Stomach (tissue), 19 donors: ENCODE measurements at places on chromosomes 1 and 21. TPM values are rescaled to one million over a fixed set of nuclear protein-coding genes. Genes with fewer than 3 reads are reported as not detected.

GRCh38 chr21:15688016-15688415 is 41.8 kb upstream of the USP25 start:
- no peaks in the 10 kb centered on the region for H3K36me3 ChIP-seq
- DNase-seq = no peak
- no peak overlapping the region for H3K27ac ChIP-seq
- no peaks in the 10 kb centered on the region for H3K27me3 ChIP-seq

GRCh38 chr1:3668585-3669300 is 16.4 kb downstream of the TP73 start:
- H3K4me1 ChIP-seq = peaks cover 18% of the 10 kb centered on the region
- H3K27me3 ChIP-seq = peaks cover 8% of the 10 kb centered on the region
- no peak overlapping the region for H3K4me3 ChIP-seq
- H3K36me3 ChIP-seq = no peaks in the 10 kb centered on the region
- no peak overlapping the region for H3K27ac ChIP-seq

- H3K4me3 ChIP-seq = no peak overlapping the region
- H3K27ac ChIP-seq = no peak overlapping the region
- no peaks in the 10 kb centered on the region for H3K27me3 ChIP-seq
- H3K4me1 ChIP-seq = no peaks in the 10 kb centered on the region
Observed at GRCh38 chr1:151524736-151525135, 13.5 kb downstream of the CGN start.

GRCh38 chr1:9910076-9910422 is at the start of gene CTNNBIP1:
TSS of gene CTNNBIP1 (minus strand) at chr1:9910269. CDS start at chr1:9872064, 38,205 bp downstream.
- no peaks in the 10 kb centered on the region for H3K36me3 ChIP-seq
- H3K4me1 ChIP-seq = peaks cover 36% of the 10 kb centered on the region
- H3K27ac ChIP-seq = peak within 1 kb of the TSS; percentile 92
- H3K4me3 ChIP-seq = peak within 1 kb of the TSS; percentile 75
- DNase-seq = no peak

CLEC20A gene
- total RNA-seq = not detected

- H3K4me1 ChIP-seq = no peaks in the 10 kb centered on the region
- no peaks in the 10 kb centered on the region for H3K27me3 ChIP-seq
- DNase-seq = no peak
- H3K4me3 ChIP-seq = no peak overlapping the region
- no peak overlapping the region for H3K27ac ChIP-seq
- no peaks in the 10 kb centered on the region for H3K36me3 ChIP-seq
Observed at GRCh38 chr1:119385650-119386049, 17.1 kb downstream of the HAO2 start.

- no peaks in the 10 kb centered on the region for H3K4me1 ChIP-seq
- H3K4me3 ChIP-seq = no peak overlapping the region
Observed at GRCh38 chr21:43299441-43300277, 127.3 kb downstream of the SIK1 start.

DNA sequence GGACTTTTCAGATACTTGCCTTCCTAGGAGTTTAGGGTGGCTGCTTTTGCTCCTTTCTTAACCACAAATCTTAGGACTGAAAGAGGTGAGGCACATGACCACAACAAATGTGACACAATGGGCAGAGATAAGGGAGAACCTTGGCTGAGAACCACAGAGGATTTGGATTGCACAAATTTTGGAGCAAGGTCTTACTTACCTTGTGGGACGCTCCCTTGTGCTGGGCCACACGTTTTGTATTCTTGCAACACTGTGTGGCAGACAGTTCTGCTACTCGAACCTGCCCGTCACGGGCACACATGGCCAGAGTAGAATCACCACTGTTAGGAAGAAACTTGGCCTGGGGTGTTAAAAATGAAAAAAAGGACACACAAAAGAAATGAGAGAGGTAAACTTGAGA is 23.9 kb downstream of the DCAF8 start:
- no peak overlapping the region for H3K4me3 ChIP-seq
- no peaks in the 10 kb centered on the region for H3K27me3 ChIP-seq
- H3K27ac ChIP-seq = no peak overlapping the region
- peaks cover 98% of the 10 kb centered on the region for H3K36me3 ChIP-seq

SPATA6 gene
- total RNA-seq = 59.1 TPM

PIGR gene
- total RNA-seq = 3,112 TPM

AIRE gene
- total RNA-seq = not detected

GRCh38 chr1:2448098-2448445 is 28.0 kb upstream of the PLCH2 start:
- peaks cover 4% of the 10 kb centered on the region for H3K27me3 ChIP-seq
- peaks cover 11% of the 10 kb centered on the region for H3K4me1 ChIP-seq
- DNase-seq = no peak
- H3K4me3 ChIP-seq = no peak overlapping the region
- H3K36me3 ChIP-seq = no peaks in the 10 kb centered on the region
- H3K27ac ChIP-seq = no peak overlapping the region

MYCBP gene
- total RNA-seq = 2.2 TPM

- no peak overlapping the region for H3K4me3 ChIP-seq
- H3K4me1 ChIP-seq = peaks cover 7% of the 10 kb centered on the region
- H3K36me3 ChIP-seq = no peaks in the 10 kb centered on the region
- H3K27ac ChIP-seq = no peak overlapping the region
- peaks cover 19% of the 10 kb centered on the region for H3K27me3 ChIP-seq
Observed at GRCh38 chr1:53409695-53410094, 49.5 kb upstream of the DMRTB1 start.

GRCh38 chr1:40640314-40641076 is 25.0 kb downstream of the RIMS3 start:
- peaks cover 10% of the 10 kb centered on the region for H3K36me3 ChIP-seq
- no peaks in the 10 kb centered on the region for H3K27me3 ChIP-seq
- no peak for DNase-seq
- H3K4me1 ChIP-seq = no peaks in the 10 kb centered on the region

CFHR2 gene
- total RNA-seq = not detected

PLPPR4 gene
- total RNA-seq = 0.58 TPM

DNA sequence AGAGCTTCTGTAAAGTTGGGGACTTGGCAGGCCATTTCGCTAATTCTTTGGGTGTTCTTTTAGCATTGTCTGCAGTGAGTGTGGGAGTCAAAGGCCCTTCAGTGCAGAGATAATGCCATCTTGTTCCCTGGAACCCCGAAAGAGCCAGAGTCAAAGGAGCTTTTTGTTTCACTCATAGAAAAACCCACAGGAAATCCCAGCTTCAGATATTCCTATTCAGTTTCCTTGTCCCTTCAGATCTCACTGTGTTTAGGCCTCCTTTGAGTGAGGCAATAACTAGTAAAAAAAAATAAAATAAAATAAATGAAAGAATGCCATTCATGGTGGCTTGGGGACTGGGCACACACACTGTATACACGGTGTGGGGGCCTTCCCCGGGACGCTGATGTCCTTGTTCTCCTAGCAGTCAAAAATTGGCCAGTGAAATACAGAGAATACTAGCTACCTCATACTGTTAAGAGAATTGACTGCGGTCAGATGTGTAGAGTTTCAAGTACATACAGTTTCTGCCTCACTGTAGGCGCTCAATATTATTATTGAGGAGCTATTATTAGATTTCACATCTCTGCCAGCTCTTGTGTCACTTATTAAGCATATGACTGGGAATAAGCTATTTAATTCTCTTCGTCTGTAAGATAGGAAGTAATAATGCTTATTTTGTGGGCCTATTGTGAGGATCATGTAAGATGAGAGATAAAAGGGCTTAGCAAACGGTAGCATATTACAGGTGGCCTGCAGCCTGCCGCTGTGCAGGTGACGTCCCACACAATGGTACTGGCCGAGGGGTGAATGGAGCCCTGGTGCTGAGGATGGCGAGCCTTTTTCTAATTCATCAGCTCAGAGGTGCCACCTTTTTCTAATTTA is 16.7 kb downstream of the DISC1 start:
- H3K27ac ChIP-seq = no peak overlapping the region
- H3K4me3 ChIP-seq = no peak overlapping the region
- no peak for DNase-seq
- no peaks in the 10 kb centered on the region for H3K27me3 ChIP-seq
- no peaks in the 10 kb centered on the region for H3K4me1 ChIP-seq

- H3K36me3 ChIP-seq = peaks cover 4% of the 10 kb centered on the region
- no peaks in the 10 kb centered on the region for H3K27me3 ChIP-seq
- H3K4me1 ChIP-seq = peaks cover 23% of the 10 kb centered on the region
- DNase-seq = peak; percentile 54
- H3K4me3 ChIP-seq = peak overlapping the region; percentile 50
Observed at GRCh38 chr1:27342391-27342777, 562 bp downstream of the SYTL1 start.

CAMSAP2 gene
- 20.4 TPM for total RNA-seq

- DNase-seq = no peak
- H3K27me3 ChIP-seq = no peaks in the 10 kb centered on the region
- H3K4me3 ChIP-seq = no peak overlapping the region
Observed at GRCh38 chr21:33302796-33303195, 22.0 kb upstream of the IFNAR1 start.

NEGR1 gene
- total RNA-seq = 13.4 TPM

KLF17 gene
- total RNA-seq = not detected

- H3K4me1 ChIP-seq = no peaks in the 10 kb centered on the region
- H3K27ac ChIP-seq = no peak overlapping the region
- peaks cover 3% of the 10 kb centered on the region for H3K27me3 ChIP-seq
- DNase-seq = peak; percentile 44
- no peaks in the 10 kb centered on the region for H3K36me3 ChIP-seq
- no peak overlapping the region for H3K4me3 ChIP-seq
Observed at GRCh38 chr21:32940079-32941014, 85.4 kb upstream of the OLIG2 start.

- no peak for DNase-seq
- no peak overlapping the region for H3K4me3 ChIP-seq
- peaks cover 8% of the 10 kb centered on the region for H3K4me1 ChIP-seq
- H3K27me3 ChIP-seq = peaks cover 8% of the 10 kb centered on the region
- no peak overlapping the region for H3K27ac ChIP-seq
- H3K36me3 ChIP-seq = no peaks in the 10 kb centered on the region
Observed at GRCh38 chr1:11484321-11484655, 5.3 kb downstream of the DISP3 start.

ATP13A2 gene
- 11.1 TPM for total RNA-seq

GIPC2 gene
- 4.0 TPM for total RNA-seq

DNA sequence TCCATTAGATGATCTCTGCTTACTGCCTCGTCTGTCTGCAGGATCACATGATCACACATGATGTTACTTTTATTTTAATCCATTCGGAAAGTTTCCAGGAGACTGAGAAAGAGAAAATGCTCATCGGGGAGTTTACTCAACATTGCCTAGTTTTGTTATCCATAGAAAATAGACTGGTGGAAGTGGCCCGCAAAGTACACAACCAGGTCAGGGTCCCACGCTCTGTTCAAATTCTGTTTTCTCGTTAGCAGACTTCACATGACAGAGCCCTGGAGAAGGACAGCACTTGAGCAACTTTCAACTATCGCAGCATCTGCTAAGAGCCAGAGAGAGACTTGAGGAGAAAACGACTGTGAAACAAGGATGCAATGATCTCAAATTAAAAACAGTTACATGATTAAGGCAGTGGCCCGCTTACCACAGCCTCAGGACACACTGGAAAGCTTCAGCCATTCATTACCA is 44.2 kb downstream of the ADAMTS1 start:
- peak overlapping the region; percentile 73 for H3K27ac ChIP-seq
- no peak overlapping the region for H3K4me3 ChIP-seq
- no peaks in the 10 kb centered on the region for H3K36me3 ChIP-seq
- H3K4me1 ChIP-seq = no peaks in the 10 kb centered on the region
- no peak for DNase-seq

- H3K27me3 ChIP-seq = no peaks in the 10 kb centered on the region
- DNase-seq = no peak
- no peak overlapping the region for H3K27ac ChIP-seq
- peaks cover 21% of the 10 kb centered on the region for H3K4me1 ChIP-seq
- no peaks in the 10 kb centered on the region for H3K36me3 ChIP-seq
- no peak overlapping the region for H3K4me3 ChIP-seq
Observed at GRCh38 chr21:37548521-37548981, 182.0 kb downstream of the DYRK1A start.

KRTAP10-1 gene
- total RNA-seq = not detected

GRCh38 chr1:79711001-79711431 is 704.5 kb upstream of the ADGRL4 start:
- no peaks in the 10 kb centered on the region for H3K36me3 ChIP-seq
- H3K27me3 ChIP-seq = no peaks in the 10 kb centered on the region
- no peak overlapping the region for H3K27ac ChIP-seq
- no peak overlapping the region for H3K4me3 ChIP-seq
- DNase-seq = no peak

GRCh38 chr1:206635978-206636345 is 626 bp downstream of the DYRK3 start:
- no peak for DNase-seq
- H3K27ac ChIP-seq = peak overlapping the region; percentile 91
- peaks cover 34% of the 10 kb centered on the region for H3K4me1 ChIP-seq
- H3K4me3 ChIP-seq = peak overlapping the region; percentile 92
- H3K27me3 ChIP-seq = no peaks in the 10 kb centered on the region

SPRR4 gene
- total RNA-seq = not detected

DNA sequence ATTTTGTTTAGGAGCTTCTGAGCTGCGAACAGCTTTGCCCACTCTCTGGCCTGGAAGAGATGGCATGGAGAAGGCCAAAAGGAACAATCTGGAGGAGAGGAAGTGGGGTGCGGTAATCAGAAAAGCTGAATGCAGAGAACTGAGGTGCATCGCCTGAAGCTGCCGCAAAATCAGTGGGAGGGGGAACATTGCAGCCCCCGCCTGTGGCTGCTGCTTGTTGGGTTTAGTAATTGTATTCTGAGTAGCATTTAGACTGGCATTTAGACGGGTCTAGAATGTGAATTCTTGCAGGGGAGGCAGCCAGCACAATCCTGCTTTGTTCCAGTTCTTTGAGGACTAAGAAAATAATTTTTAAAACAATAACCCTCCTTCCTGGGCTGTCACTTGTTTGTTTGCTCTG is 25.4 kb downstream of the NFASC start:
- no peaks in the 10 kb centered on the region for H3K27me3 ChIP-seq
- no peak for DNase-seq
- H3K27ac ChIP-seq = no peak overlapping the region
- H3K4me1 ChIP-seq = peaks cover 7% of the 10 kb centered on the region
